ENCODE measurements at places on chromosomes 3 and 15. TPM values are rescaled to one million over a fixed set of nuclear protein-coding genes. Genes with fewer than 3 reads are reported as not detected.

The CPLX3 gene
- total RNA-seq: 0.11 TPM

The ZNF502 gene
- total RNA-seq: 13.1 TPM

The ARMC8 gene
- total RNA-seq: 55.0 TPM

The ITGA11 gene
- 9.0 TPM for total RNA-seq

Data from spinal cord (tissue), 10 donors.